ENCODE measurements at places on chromosomes 2 and 18. TPM values are rescaled to one million over a fixed set of nuclear protein-coding genes. Genes with fewer than 3 reads are reported as not detected.
A peak's percentile ranks its signal among the peaks of the same experiment; 100 is the strongest.

DNA sequence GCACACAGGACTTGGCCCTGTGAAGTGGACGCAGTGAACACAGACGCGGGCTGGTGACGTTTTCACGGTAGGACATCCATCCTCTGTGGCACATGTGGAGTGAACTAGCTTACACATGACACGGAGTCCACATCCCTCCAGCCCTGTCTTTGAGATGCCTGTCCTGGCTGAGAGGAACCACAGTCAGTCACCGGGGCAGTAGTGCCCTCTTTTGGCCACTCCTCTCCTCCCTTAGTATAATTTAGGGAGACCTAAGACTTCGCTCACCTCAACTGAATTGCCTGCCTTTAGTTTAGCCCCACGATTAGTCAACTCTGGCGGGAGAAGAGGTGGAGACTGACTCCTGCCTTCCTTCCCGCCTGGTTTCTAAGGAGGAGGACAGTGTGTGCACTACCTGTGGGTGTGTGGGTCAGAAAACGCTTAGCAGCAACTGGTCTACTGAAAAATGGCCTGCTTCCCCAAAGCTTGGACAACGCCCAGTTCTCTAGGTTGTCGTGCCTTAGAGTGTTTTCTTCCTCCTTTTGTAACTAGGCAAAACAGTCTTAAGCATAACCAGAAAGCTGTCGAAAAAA is 70.6 kb downstream of the MBP start:
- peak overlapping the region; percentile 99 for H3K27ac ChIP-seq
- peak; percentile 58 for DNase-seq
- H3K4me3 ChIP-seq: peak overlapping the region; percentile 72
- H3K36me3 ChIP-seq: peaks cover 88% of the 10 kb centered on the region
- peaks cover 88% of the 10 kb centered on the region for H3K4me1 ChIP-seq

DNA sequence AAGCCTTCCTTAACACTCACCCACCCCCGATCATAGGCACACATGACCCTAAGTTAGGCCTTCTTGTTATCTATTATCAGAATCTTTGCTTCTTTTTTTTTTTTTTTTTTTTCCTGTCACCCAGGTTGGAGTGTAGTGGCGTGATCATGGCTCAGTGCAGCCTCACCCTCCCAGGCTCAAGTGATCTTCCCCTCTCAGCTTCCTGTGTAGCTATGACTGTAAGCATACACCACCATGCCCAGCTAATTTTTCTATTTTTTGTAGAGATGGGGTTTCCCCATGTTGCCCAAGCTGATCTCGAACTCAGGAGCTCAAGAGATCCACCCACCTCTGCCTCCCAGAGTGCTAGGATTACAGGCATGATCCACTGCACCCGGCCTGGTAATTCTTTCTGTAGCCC is 328.7 kb downstream of the NR4A2 start:
- no peak for DNase-seq
- no peaks in the 10 kb centered on the region for H3K27me3 ChIP-seq
- H3K4me3 ChIP-seq: no peak overlapping the region
- H3K27ac ChIP-seq: no peak overlapping the region
- H3K36me3 ChIP-seq: no peaks in the 10 kb centered on the region

DNA sequence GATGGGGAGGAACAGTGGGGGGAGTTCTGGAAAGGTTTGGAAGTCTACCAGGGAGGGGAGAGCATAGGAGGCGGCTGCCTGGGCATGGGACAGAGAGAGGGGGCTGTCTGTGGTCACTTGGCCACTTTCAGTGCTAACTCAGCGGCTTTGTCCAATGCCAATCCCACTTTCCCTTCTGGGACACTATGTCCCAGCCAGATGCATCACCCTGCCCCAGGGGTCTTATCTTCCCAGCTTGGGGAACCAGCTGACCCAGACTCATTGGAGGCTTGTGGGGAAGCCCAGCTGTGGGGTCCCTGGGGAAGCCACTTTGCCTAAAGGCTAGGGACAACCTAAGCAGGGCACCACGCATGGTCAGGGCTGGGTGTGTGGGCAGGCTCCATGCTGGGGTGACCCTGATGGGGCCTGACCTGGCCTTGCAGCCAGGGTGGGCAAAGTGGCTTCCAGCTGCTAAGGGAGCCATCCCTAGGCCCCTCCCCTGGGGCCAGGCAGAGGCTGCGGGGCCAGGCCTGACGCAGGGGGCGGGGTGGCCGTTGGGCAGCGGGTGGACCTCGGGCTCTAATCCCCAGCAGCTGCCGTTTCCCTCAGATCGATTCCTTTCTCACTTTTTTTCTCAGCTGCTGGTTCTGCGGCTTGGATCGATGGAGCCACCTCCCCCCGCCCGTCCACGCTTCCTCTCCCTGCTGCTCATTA is 1.6 kb upstream of the ASIC4 start:
- H3K4me3 ChIP-seq: no peak overlapping the region
- peaks cover 15% of the 10 kb centered on the region for H3K4me1 ChIP-seq
- H3K36me3 ChIP-seq: no peaks in the 10 kb centered on the region
- H3K27me3 ChIP-seq: peaks cover 67% of the 10 kb centered on the region
- H3K27ac ChIP-seq: no peak overlapping the region
- no peak for DNase-seq

GRCh38 chr2:207126724-207127308 is 38.9 kb downstream of the KLF7 start:
- H3K36me3 ChIP-seq: peaks cover 37% of the 10 kb centered on the region
- H3K27me3 ChIP-seq: no peaks in the 10 kb centered on the region
- no peak for DNase-seq
- peaks cover 32% of the 10 kb centered on the region for H3K4me1 ChIP-seq
- no peak overlapping the region for H3K27ac ChIP-seq

GRCh38 chr2:109715313-109715805 is 78.7 kb upstream of the RGPD5 start:
- H3K36me3 ChIP-seq: no peaks in the 10 kb centered on the region
- no peaks in the 10 kb centered on the region for H3K4me1 ChIP-seq
- no peak overlapping the region for H3K4me3 ChIP-seq
- no peak overlapping the region for H3K27ac ChIP-seq

DNA sequence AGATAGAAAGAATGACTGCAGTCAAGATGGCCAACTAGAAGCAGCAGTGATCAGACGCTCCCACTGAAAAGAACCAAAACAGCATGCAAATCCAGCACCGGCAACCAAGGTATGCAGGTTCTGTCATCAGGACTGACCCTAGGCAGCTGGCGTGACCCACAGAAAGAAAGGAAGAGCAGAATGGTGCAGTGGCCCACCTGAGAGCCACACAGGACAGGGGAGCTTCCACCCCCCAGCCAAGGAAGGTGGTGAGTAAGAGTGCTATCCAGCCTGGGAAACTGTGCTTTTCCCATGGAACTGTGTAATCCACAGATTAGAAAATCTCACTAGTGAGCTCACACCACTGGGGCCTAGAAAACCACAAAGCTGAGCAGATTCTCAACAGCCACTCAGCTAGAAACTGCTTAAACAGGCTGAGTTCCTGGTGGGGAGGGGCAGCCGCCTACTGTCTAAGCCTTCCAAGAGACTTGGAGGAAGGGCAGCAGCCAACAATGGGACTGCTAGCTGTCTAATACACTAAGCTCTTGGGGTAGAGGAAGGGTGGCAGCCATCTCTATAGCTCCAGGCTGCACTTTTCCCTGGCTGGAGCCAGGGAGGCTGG is 127.9 kb downstream of the EVA1A start:
- no peak overlapping the region for H3K4me3 ChIP-seq
- H3K4me1 ChIP-seq: no peaks in the 10 kb centered on the region
- no peaks in the 10 kb centered on the region for H3K36me3 ChIP-seq

DNA sequence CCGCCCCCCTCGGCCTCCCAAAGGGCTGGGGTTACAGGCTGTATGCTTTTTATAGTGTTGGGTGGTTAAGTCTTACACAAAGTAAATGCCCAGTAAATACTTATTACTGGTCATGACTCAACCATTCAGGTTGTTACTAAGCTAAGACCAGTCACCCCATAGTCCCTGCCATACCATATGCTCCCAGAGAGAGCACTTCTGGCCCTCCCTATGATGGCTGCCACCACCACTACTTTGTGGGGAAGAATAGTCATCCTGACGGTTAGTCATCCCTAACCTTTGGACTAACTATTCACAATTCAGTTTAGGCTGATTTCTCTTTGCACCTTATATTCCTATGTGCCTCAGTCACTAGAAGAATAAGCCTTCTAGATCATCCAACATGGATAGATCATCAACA is 42.0 kb upstream of the MSH2 start:
- H3K27me3 ChIP-seq: peaks cover 3% of the 10 kb centered on the region
- no peaks in the 10 kb centered on the region for H3K36me3 ChIP-seq
- H3K4me1 ChIP-seq: no peaks in the 10 kb centered on the region
- DNase-seq: no peak
- H3K27ac ChIP-seq: no peak overlapping the region
- no peak overlapping the region for H3K4me3 ChIP-seq

- no peak for DNase-seq
- peaks cover 44% of the 10 kb centered on the region for H3K27me3 ChIP-seq
- H3K4me1 ChIP-seq: peaks cover 3% of the 10 kb centered on the region
Measured at GRCh38 chr2:233934524-233934923, 17.4 kb downstream of the TRPM8 start.

- peaks cover 6% of the 10 kb centered on the region for H3K4me1 ChIP-seq
- no peak overlapping the region for H3K27ac ChIP-seq
- H3K27me3 ChIP-seq: peaks cover 10% of the 10 kb centered on the region
- no peak overlapping the region for H3K4me3 ChIP-seq
Measured at GRCh38 chr2:112942654-112943002, 31.7 kb downstream of the IL37 start.

DNA sequence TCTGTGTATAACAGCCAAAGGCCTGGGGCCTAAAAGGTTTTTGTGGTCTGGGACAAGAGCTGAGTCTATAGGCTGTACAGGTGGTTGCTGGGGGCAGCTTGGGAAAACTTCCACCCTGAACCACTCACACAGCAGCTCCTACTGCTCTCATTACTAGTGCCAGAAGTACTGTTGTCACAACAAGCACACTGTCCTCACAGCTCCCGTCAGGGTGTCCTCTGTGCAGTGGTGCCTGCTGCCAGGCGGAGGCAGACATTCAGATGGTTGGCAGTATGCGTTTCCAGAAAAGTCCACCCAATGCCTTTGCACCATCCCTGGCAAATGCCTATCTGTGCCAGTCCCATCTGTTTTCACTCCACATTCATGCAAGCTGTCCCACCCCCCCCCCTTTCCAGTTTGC is 58.5 kb downstream of the EPAS1 start:
- DNase-seq: no peak
- H3K27me3 ChIP-seq: no peaks in the 10 kb centered on the region
- H3K27ac ChIP-seq: no peak overlapping the region
- peaks cover 68% of the 10 kb centered on the region for H3K4me1 ChIP-seq
- no peak overlapping the region for H3K4me3 ChIP-seq

- H3K36me3 ChIP-seq: peaks cover 2% of the 10 kb centered on the region
- H3K4me1 ChIP-seq: peaks cover 20% of the 10 kb centered on the region
- peaks cover 70% of the 10 kb centered on the region for H3K27me3 ChIP-seq
- H3K4me3 ChIP-seq: peak overlapping the region; percentile 54
- no peak overlapping the region for H3K27ac ChIP-seq
Measured at GRCh38 chr2:73292316-73292905, 937 bp downstream of the EGR4 start.

- no peak overlapping the region for H3K27ac ChIP-seq
- H3K36me3 ChIP-seq: no peaks in the 10 kb centered on the region
- H3K4me3 ChIP-seq: no peak overlapping the region
- peak; percentile 64 for DNase-seq
- peaks cover 3% of the 10 kb centered on the region for H3K4me1 ChIP-seq
Measured at GRCh38 chr18:77650799-77651385, 401.2 kb downstream of the GALR1 start.

DNA sequence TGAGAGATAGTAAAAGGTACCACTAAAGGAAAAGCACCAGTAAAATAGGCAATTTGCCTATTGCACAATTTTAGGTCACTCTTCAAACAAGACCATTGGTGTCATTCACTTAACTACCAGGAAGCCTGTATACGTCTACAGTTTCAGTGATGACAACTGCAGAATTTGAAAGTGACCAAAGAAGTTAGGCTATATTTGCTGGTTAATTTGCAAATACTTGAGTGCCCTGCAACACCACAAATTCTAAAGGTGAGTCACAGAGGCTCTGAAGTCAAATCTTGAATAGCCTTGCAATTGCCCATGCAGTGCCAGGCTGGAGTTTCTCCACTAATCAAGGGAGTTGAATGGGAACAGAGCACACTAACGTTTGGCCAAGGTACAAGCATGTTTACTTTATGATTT is 128.7 kb upstream of the CCDC68 start:
- H3K36me3 ChIP-seq: no peaks in the 10 kb centered on the region
- no peaks in the 10 kb centered on the region for H3K4me1 ChIP-seq
- no peaks in the 10 kb centered on the region for H3K27me3 ChIP-seq
- no peak overlapping the region for H3K27ac ChIP-seq
- DNase-seq: no peak
- no peak overlapping the region for H3K4me3 ChIP-seq

- no peaks in the 10 kb centered on the region for H3K27me3 ChIP-seq
- DNase-seq: no peak
- no peaks in the 10 kb centered on the region for H3K4me1 ChIP-seq
- no peak overlapping the region for H3K4me3 ChIP-seq
Measured at GRCh38 chr18:42657551-42657950, 457.9 kb downstream of the RIT2 start.

DNA sequence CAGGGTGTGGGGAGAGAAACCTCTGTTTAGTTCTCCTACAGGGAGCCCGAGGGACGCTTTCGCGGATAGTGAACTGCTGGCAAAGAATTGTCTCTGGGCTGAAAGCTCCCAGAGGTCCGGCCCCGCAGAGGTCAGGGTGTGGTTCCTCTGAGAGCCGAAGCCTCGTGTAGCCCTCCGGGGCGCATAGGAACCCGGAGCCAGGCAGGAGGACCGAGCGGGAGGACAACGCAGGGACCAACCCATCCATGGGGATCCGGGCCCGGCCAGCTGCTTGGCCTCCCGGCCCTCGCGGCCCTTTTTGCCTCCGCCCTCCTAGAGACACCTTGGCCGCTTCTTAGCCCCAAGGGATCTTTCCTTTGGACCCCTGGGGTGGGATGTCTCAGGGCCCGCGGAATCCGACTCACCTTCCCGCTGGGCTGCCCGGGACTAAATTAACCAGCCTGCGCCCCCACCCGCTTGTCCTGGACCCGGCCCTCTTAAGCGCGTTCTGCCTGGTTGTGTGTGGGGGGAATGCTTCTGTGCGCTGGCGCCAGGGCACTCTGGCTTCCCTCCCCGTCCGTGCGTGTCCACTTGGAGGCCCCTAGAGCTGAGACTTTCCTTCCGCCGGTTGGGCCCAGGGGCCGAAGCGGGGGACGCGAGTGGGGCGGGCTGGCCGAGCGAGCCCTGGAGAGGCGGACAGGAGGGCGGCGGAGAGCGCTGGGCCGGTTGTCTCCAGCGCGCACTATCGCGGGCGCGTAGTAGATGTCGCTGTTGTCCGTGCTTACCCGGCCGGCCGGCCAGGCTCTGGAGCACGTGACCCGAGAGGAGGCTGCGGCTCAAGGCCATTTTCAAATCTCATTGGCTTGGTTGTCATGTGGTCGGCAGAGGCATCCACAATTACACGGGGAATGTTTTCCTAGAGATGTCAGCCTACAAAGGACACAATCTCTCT is at the start of gene HOXD10:
TSS of gene HOXD10 (plus strand) at position 896 of the 931 bp plus-strand sequence. CDS start 56 bp downstream, outside the sequence.
- H3K36me3 ChIP-seq: peaks cover 6% of the 10 kb centered on the region
- no peaks in the 10 kb centered on the region for H3K4me1 ChIP-seq
- H3K4me3 ChIP-seq: no peak within 1 kb of the TSS
- H3K27ac ChIP-seq: no peak within 1 kb of the TSS
- H3K27me3 ChIP-seq: peaks cover 86% of the 10 kb centered on the region

GRCh38 chr2:204706939-204707338 is 161.7 kb downstream of the PARD3B start:
- H3K4me3 ChIP-seq: no peak overlapping the region
- no peaks in the 10 kb centered on the region for H3K36me3 ChIP-seq
- no peak overlapping the region for H3K27ac ChIP-seq
- DNase-seq: no peak

Gene POLE4
- 44.5 TPM for total RNA-seq

Gene TMEM37
- total RNA-seq: not detected

Gene C1QL2
- not detected for total RNA-seq

Gene SLC9A4
- 0.08 TPM for total RNA-seq

Gene G6PC2
- total RNA-seq: not detected

Gene CLEC4F
- total RNA-seq: not detected

Gene ZNF24
- total RNA-seq: 53.2 TPM

Gene LINC00305
- not detected for total RNA-seq

Gene CAVIN2
- not detected for total RNA-seq
